ENCODE measurements at places on chromosomes 12 and 14. TPM values are rescaled to one million over a fixed set of nuclear protein-coding genes. Genes with fewer than 3 reads are reported as not detected.

Gene TEX22
- total RNA-seq = 1.3 TPM

GRCh38 chr12:101768781-101769180, 29.5 kb upstream of the SYCP3 start:
- H3K4me3 ChIP-seq = no peak overlapping the region
- H3K4me1 ChIP-seq = no peaks in the 10 kb centered on the region
- H3K27ac ChIP-seq = no peak overlapping the region
- DNase-seq = no peak

Gene PPTC7
- 21.6 TPM for total RNA-seq

Gene TMCC3
- 16.1 TPM for total RNA-seq

DNA sequence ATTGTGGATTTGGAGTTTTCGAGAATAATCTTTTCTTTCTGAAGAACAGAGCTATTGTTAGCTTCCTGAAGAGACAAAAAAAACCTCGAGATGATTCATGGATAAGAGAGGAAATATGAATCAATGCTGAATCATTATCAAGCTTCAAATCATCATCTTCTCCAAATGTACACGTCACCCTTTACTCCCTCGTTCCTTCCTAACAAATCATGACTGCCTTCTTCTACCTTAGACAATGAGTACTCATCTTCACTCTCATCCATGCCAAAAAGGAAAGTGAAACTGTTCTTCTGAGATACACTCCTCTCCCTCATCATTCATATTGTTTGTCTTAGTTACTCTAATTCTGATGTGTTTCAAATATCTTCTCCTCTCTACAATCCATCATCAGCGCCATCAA, 1115.8 kb upstream of the ATXN7L3B start:
- no peak overlapping the region for H3K27ac ChIP-seq
- no peaks in the 10 kb centered on the region for H3K36me3 ChIP-seq
- no peaks in the 10 kb centered on the region for H3K4me1 ChIP-seq
- H3K27me3 ChIP-seq = no peaks in the 10 kb centered on the region

GRCh38 chr12:122874081-122874480, 21.8 kb downstream of the VPS37B start:
- H3K4me3 ChIP-seq = no peak overlapping the region
- H3K27me3 ChIP-seq = no peaks in the 10 kb centered on the region
- H3K4me1 ChIP-seq = peaks cover 93% of the 10 kb centered on the region
- no peak overlapping the region for H3K27ac ChIP-seq
- H3K36me3 ChIP-seq = peaks cover 14% of the 10 kb centered on the region

Gene SPIC
- total RNA-seq = not detected
